ENCODE measurements at places on chromosomes 2 and 18.

GRCh38 chr2:222261504-222261903 is 37.3 kb downstream of the PAX3 start:
- DNase-seq: no peak

- DNase-seq: no peak
Observed at GRCh38 chr2:171036532-171036931, 107.5 kb downstream of the GORASP2 start.

GRCh38 chr2:126774761-126775160 is 118.8 kb downstream of the GYPC start:
- no peak for DNase-seq

GRCh38 chr2:160407393-160408172 is 86.0 kb downstream of the RBMS1 start:
- peak; percentile 84 for DNase-seq

DNA sequence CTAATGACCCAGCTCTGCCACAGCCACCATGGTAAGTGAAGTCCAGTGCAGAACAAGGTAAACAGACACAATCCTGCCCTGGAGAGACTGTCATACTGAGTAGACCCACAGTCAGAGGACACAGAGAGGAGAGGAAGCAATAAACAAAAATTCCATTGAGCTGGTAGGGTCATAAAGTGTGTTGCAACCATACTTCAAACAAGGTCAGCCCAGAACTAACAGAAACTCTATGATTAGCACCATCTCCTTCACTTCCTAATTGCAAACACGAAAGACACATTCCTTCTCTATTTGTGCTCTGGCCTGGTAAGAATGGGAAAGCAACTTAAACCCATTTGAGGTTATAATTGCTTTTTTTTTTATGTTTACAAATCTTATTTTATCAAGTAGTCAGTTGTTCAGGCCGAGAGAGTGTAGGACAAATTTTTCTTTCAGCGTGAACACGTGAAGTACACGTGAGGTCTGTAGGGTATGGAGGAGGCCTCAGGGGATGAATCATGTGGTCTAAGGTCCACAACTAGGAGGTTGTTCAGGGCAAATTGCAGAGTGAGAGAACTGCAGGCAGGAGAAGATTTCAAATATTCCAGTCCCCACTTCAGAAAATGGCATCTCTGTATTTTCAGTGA is 71.4 kb upstream of the GLS start:
- DNase-seq: no peak

DNA sequence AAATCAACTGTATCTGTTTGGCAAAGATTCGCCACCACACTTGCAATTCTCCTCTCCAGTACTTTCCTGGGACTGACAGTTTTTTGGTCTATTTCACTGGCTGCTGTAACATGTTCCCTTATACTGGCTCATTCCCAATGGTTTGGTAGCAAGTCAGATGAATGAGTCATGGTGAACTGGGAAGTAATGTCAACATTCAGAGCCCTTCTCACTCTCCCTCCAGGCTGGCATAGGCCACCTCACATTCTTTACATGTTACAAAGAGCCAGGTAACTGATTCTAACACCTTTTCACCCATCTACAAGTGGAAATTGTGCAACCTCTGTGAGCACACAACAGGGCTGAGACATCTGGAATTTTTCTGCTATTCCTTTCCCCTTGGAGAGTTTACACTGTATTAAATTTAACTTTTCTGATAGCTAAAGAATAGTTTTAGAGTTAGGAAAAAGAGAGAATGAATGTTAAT is 111.3 kb upstream of the TLK1 start:
- DNase-seq: no peak

- DNase-seq: no peak
Observed at GRCh38 chr2:234534515-234534914, 37.6 kb upstream of the ARL4C start.

DNA sequence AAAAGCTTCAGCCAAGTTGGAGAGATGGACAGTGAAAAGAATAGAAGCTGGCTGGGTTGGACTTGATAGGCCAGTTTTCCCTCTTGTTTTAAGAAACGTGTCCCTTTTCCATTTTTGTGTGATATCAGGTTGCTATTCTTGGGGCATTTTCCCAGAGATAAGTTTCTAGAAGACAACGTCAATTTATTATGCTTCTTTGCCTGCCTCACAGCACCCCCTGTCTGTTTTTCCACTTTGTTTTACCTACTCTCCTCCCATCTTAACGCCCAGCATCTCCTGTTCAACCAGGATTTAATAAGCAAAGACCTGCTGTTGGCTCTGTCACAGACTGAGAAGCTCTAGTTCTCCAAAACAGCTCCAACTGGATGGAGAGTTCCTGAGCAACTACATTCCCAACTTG is 317.8 kb upstream of the ZNF521 start:
- no peak for DNase-seq
